ENCODE measurements at places on chromosomes 4 and X.

- DNase-seq: no peak
Observed at GRCh38 chr4:127737295-127737694, 7.1 kb downstream of the SLC25A31 start.

DNA sequence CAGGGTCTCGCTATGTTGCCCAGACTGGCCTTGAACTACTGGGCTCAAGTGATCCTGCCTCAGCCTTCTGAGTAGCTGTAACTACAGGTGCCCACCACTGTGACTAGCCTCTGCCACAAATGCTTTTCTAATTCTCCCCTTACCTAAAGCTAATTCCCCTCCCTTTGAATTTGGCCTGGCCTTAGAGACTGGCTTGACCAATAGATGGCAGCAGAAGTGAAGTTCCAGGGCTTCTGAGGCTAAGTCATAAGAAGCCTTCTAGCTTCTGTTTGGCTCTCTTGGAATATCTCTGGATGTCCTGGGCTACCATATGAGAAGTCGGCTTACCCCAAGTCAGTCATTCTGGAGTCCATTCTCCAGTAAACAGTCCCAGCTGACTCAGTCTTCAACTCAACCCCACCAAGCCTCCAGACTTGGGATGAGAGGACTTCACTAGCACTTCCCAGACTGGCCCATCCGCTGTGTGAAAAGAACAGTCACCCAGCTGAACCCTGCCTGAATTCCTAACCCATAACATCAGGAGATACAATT, 61.0 kb downstream of the HPRT1 start:
- DNase-seq: peak; percentile 30

- peak; percentile 30 for DNase-seq
Observed at GRCh38 chr4:138938366-138938690, 77.3 kb upstream of the NOCT start.

DNA sequence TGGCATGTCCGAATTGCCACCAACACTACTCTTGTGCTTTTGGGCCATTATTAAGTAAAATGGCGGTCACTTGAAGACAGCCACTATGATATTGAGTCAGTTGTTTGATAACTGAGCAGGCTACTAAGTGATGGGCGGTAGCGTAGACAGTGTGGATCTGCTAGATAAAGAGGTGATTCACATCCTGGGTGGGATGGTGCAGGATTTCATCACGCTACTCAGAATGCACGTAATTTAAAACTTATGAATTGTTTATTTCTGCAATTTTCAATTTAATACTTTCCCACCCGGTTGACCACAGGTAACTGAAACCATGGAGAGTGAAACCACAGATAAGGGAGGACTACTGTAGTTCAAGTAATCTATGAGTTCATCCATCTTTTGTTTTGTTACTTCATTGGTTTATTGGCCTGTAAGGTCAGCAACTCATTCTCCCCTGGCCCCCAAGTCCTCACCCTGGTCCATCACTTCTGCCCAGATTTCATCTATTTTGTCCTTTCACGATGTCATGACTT, 2.9 kb downstream of the ARAF start:
- no peak for DNase-seq

DNA sequence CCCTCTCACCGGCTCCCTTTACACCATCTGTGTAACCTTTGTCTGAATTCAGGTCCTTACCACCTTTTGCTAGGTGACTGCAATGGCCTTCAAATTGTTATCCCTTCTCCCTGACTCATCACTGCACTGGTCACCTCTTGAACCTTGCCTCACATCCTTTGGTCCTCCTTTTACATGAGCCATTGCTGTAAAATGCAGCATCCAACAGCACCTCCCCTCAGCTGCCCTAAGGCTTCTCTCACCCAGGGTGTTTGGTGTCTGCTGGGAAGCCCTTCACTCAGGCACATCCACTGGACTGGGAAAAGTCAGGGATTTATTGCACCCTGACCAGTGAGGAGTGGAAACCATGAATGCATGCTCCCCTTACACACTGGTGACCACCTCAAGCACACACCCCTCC, 192.5 kb upstream of the GATB start:
- no peak for DNase-seq

DNA sequence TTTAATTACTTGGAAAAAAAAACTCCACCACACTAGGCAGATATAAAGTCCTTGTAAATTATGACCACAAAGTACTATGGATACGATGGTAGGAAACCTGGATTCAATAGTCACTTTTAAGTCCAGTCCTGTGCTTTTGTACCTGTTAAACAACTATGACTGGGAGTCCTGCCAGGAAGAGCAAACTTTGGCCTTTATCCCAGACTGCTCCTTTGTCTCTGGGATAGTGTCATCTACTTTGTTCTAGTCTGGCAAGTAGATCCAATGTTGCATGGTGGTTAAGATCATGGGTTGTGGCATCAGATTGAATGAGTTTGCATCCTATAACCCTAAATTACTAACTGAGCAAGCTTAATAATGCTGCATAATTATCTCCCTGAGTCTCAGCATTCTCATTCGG, 175.3 kb upstream of the FGF13 start:
- no peak for DNase-seq

GRCh38 chrX:19554786-19555185, 39.5 kb upstream of the MAP3K15 start:
- DNase-seq: no peak

DNA sequence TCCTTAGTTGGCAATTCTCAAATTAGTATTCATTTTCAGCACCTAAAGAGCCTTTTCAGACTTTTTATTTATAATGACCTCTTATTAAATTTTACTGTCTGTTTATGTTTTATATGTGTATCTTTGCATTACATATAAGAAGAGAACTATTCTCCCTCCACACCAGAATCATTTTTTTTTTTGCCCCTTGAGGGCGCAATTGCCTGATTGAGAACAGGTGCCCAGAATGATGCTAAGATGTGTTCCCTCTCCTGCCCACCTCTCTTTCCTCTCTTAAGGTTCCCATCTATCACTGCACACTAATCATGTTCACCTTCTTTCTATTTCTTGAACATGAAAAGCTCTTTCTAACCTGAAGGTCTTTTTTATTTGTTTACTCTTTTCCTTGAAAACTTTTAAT, 44.2 kb upstream of the ADAM29 start:
- DNase-seq: no peak

DNA sequence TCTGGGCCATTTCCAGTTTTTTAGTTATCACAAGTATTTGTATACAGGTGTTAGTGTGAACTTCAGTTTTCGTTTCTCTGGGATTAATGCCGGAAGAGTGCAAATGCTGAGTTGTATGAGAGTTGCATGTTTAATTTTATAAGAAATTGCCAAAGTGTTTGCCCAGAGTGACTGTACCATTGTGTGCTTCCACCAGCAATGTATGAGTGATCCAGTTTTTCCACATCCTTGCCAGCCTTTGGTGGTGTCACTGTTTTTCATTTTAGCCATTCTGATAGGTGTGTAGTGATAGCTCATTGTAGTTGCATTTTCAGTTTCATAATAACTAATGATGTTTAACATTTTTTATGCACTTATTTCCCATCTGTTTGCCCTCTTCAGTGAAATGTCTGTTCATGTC, 18.4 kb downstream of the PLS3 start:
- no peak for DNase-seq

DNA sequence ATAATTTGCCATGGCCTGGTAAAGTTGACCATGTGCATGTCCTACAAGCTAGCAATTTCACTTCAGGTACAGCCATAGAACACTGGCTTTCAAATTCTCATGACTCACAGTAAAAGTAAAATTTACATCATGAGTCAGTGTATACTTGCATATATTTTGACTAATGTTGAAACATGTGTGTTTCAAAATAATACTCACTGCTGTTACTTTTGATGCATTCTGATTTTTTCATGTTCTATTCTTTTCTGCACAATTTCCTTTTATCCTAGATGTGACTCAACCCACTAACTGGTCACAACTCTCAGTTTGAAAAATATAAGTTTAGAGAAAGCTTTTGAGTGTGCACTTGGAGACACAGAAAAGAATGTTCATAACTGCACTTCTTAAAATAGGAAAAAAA, 365.7 kb downstream of the FGF13 start:
- no peak for DNase-seq

DNA sequence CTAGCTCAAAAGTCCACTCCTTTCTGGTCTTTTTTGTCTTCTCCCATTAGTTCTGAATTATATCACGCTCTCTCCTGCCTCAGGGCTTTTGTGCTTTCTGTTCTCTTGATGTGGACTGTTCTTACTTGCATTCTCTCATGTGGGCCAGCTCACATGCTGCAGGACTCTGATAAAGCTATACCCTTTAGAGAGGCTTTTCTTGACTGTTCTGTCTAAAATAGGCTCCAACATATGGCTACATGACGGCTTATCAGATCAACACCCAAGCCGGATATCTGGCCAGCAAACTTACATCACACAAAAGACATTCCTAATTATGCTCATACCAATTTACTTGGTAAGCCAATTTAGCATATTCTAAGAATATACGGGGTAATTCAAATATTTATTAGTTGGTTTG, 1494.5 kb downstream of the TECRL start:
- DNase-seq: no peak

DNA sequence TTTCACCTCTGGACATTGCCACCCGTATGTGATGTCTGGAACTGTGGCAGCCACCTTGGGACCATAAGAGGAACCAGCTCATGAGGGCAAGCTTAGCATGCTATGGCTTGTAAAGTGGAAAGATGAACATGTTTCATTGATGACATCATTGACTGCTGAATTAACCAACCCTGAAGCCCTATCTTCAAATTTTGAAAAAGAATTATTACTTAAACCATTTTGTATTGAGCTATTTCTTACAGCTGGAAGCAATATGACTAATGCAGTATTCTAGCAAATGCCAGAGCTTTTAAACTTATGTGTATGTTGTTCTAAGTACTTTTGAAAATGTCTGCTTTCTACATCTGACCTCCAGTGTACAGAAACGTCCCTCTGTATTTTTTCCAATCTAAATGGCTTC, 18.1 kb downstream of the GUCY2F start:
- DNase-seq: no peak

GRCh38 chr4:30182786-30183185, 537.4 kb upstream of the PCDH7 start:
- DNase-seq: no peak

GRCh38 chr4:23602720-23603119, 287.1 kb downstream of the PPARGC1A start:
- DNase-seq: no peak

DNA sequence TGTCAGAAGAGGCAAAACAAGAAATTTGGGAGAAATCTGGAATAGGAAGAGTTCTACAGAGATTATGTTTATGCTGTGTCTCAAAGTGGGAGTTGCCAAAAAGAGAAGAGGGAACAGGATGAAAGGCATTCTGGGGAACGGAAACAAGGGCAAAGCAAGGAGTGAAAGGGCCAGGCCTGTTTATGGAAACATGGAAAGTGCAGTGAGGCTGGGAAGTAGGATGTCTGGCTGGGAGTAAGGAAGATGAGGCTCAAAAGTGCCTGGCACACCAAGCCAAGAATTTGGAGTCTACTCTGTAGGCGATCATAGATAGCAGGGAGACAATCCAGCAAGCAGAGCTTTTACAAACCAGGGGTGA, 1.8 kb upstream of the CUL4B start:
- no peak for DNase-seq

DNA sequence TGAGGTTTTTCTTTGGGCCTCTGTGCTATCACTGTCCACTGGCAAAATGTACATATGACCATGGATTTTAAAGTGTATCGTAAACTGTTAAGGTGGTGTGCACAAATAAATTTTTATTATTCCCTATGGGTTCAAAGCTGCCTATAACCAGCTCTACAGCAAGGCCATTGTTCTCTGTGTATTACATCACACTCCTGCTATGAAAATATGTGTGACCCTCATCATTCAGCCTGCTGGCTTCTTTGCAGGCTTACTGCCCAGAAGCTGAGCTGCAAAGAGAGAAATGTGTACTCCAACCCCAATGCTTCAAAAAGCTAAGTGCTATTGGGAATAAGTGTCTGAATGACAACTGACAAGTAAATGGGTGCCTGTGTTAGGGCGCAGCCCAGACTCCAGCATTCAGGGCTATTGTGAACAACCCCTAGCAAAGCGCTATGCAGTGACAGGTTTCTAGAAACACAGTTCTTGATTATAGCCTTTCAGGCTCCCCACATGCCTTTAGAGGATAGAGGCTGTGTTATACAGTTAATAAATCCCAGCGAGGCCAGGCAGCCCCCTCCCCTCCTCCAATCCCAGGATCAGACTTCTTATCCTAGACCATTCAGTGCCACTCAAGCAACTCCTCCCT, 220.4 kb upstream of the RADX start:
- DNase-seq: no peak

DNA sequence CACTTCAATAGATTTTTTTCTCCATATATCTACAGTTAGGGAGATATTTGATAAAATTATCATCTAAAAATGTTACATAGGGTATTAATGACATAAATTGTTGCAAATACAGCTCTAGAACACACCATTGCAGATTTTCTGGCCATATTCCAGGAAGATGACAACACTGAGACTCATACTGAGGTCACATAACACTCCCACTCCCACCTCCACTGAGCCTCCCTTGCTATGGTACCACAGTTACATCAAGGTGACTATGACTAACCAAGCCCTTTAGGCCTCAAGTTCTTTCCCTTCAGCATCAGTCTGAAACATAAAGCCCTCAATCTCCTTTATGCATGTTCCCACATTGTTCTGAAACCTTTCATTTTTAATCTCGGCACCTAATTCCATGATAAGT, 932.0 kb upstream of the IGFBP7 start:
- DNase-seq: no peak

- no peak for DNase-seq
Observed at GRCh38 chr4:132542228-132542627, 606.9 kb upstream of the PCDH10 start.

- DNase-seq: no peak
Observed at GRCh38 chr4:48420144-48420543, 63.0 kb upstream of the SLC10A4 start.

- DNase-seq: no peak
Observed at GRCh38 chr4:1466863-1467165, 60.6 kb upstream of the NKX1-1 start.

GRCh38 chr4:4820739-4821138, 38.7 kb upstream of the MSX1 start:
- DNase-seq: no peak

DNA sequence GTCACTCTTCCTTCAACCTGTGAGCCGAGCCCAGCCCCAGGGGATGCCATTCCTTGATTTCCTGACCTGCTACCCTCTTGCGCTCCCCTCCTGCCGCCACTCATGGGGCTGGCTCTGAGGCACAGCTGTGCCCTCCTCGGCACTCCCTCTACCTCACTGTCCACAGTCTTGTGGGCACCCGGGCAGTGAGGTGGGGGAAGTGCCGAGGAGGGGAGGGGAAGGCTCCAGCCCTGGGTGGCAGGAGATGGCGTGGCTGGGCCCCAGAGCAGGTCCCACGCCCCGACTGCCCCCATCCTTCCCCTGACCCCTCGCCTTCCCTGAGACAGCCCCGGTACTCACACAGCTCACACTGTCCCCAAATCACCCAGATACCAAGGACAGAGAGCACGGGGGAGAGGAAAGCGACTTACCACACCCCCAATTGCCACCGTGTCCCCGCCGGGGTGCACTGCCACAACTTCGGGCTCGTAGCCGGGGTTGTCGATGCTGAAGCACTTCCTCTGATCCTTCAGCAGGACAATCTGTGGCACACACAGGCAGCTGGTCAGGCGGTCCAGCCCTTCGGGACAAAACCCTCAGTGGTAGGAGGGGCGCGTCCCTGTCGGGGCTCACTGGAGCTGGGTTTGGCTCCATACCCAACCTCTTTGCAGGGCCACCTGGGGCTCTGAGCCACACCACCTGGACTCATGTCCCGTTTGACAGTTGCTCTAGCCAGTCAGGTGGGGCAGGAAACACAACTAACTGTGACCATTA, 37.9 kb downstream of the WDR1 start:
- DNase-seq: no peak

All from RWPE1 (cell line).